Ascending aorta (tissue), 2 donors: ENCODE measurements at places on chromosomes 1 and 21. TPM values are rescaled to one million over a fixed set of nuclear protein-coding genes. Genes with fewer than 3 reads are reported as not detected.

Gene IL19
- not detected for total RNA-seq

Gene GABRD
- total RNA-seq = not detected

Gene RBM11
- total RNA-seq = not detected

DNA sequence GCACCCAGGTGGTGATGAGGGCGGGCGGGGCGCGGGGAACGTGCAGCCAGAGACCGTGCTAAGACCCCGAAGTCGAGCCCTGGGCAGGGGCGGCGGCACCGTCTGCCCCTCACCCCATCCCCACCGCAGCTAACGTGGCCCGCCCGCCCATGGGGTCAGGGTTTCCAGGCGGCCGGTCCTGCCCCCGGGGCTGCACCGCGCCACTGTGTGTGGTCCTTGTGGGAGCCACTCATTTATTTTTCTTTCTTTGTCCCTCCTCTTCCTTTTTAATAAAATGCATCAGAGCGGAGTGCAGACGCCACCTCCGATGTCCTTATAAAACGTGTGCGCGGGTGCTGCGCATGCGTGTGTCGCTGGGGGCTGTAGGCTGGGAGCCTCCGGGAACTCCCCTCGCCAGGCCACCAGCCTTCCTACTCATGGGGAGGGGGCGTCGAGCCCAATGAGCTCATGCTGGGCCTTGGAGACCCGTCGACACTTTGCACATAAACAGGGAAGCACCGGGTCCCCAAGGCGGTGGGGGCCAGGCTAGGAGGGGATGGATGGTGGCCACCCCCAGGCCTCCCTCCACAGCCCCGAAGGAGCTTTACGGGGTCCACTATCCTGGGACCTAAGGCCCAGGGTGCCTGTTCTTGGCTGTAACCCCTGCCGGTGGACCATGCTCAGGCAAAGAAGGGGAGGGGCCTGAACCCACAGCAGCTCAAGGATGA is 59.9 kb downstream of the WNT9A start:
- H3K27ac ChIP-seq = peak overlapping the region; percentile 67
- H3K4me1 ChIP-seq = peaks cover 12% of the 10 kb centered on the region
- H3K36me3 ChIP-seq = no peaks in the 10 kb centered on the region
- peaks cover 3% of the 10 kb centered on the region for H3K27me3 ChIP-seq
- no peak for DNase-seq

DNA sequence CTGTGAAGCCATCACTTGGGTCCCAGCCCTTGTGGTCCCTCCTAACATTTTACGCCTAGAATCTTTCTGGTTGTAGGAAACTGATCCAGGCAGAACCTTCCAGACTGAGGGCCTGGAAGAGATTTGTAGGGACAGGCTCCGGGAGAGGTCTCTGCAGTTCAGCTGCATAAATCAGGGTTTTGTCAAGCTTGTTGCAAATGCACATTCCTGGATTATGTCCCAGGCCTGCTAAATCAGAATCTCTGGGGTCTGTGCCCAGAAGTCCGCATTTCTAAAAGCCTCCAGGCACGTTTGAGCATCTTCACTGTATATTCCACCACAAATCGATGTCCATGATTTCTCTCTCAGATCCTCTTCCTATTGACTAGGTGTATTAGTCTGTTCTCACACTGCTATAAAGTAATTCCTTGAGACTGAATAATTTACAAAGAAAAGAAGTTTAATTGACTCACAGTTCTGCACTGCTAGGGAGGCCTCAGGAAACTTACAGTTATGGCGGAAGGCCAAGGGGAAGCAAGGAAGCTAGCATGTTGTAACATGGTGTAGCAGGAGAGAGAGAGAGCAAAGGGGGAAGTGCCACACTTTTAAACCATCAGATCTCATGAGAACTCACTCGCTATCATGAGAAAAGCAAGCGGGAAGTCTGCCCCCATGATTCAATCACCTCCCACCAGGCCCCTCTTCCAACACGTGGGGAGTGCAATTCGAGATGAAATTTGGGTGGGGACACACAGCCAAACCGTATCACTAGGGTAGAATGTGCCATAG is 1.2 kb upstream of the FHAD1 start:
- H3K36me3 ChIP-seq = no peaks in the 10 kb centered on the region
- DNase-seq = no peak
- no peak overlapping the region for H3K27ac ChIP-seq
- H3K27me3 ChIP-seq = no peaks in the 10 kb centered on the region

DNA sequence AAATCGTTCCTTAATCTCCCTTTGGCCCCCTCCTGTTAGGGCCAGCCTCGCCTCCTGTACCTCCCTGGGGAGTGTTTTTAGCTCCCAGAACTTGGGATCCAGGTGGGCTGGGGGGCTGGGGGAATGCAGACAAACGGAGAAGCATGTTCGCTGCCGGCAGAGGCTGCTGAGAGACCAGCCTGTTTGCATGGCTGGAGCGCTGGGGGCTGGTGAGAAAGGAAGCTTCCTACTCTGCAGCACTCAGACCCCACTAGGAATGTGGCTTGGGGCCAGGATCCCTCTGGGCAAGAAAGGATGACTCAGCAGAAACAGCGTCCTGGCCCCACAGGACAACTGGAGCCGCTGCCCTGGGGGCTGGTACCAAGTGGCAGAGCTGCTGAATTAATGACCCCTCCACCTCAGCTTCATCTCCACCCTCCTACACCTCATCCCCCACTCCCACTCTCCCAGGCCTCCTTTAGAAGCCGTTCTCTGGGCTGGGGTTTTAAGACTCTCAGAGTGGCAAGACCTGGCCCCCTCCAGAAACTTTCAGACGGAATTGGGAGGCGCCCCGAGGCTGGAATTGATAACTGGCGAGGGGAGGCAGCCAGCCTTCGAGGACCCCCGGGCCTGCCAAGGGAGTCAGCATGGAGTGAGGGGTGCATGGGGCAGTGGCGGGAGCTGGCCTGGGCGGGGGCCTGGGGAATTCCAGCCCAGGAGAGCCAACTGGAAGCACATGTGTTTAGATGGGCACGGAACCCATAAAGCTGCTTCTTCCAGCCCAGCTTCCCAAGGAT is 28.5 kb upstream of the EPS8L3 start:
- no peak overlapping the region for H3K27ac ChIP-seq
- peak; percentile 77 for DNase-seq
- peaks cover 10% of the 10 kb centered on the region for H3K4me1 ChIP-seq
- H3K27me3 ChIP-seq = no peaks in the 10 kb centered on the region

GRCh38 chr1:66353257-66353656 is 180.7 kb upstream of the SGIP1 start:
- H3K36me3 ChIP-seq = no peaks in the 10 kb centered on the region
- H3K4me1 ChIP-seq = no peaks in the 10 kb centered on the region
- H3K27me3 ChIP-seq = no peaks in the 10 kb centered on the region

DNA sequence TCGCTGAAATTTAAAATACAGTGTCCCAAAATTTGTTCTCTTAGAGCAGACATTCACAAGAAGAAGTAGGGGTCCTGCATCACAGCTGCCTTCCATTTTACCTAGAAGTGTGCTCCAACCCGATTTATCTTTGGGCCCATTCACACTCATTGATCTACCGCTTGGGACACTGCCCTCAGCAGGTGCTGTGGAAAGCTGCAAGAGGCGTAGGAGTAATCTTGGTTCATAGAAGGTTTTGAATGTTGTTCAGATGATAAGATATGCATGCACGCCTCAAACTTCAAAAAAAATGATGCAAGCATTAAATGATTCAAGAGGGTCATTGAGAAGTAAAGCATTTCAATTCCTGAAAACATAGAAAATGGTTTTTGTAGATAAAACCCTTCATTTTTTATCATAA is 18.6 kb upstream of the C1orf105 start:
- no peaks in the 10 kb centered on the region for H3K36me3 ChIP-seq
- no peak for DNase-seq
- H3K4me1 ChIP-seq = peaks cover 3% of the 10 kb centered on the region
- H3K27me3 ChIP-seq = no peaks in the 10 kb centered on the region
- peak overlapping the region; percentile 79 for H3K27ac ChIP-seq

DNA sequence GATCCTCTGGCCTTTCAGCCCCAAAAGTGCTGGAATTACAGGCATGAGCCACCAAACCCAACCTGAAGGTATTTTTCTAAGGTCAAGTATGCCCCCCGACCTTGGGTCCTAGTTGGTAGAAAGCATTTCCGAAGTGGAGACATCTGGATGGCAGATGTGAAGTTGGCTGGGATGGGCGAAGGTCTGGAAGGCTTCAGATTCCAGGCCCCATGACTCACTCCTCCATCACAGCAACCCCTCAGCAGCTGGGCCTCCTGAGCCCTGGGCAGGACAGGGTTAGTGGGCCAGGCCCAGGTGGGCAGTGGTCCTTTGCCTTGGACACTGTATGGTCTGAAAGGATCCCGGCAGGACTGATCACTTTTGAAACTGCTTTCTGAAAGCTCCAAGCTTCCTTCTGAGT is 23.3 kb downstream of the NAV1 start:
- no peak overlapping the region for H3K4me3 ChIP-seq
- DNase-seq = peak; percentile 61
- no peaks in the 10 kb centered on the region for H3K36me3 ChIP-seq
- no peaks in the 10 kb centered on the region for H3K27me3 ChIP-seq
- H3K4me1 ChIP-seq = peaks cover 26% of the 10 kb centered on the region
- peak overlapping the region; percentile 82 for H3K27ac ChIP-seq

- H3K27me3 ChIP-seq = no peaks in the 10 kb centered on the region
- no peak overlapping the region for H3K27ac ChIP-seq
- no peaks in the 10 kb centered on the region for H3K4me1 ChIP-seq
- no peak for DNase-seq
- H3K36me3 ChIP-seq = no peaks in the 10 kb centered on the region
Measured at GRCh38 chr1:169906938-169907337, 13.2 kb upstream of the SCYL3 start.

DNA sequence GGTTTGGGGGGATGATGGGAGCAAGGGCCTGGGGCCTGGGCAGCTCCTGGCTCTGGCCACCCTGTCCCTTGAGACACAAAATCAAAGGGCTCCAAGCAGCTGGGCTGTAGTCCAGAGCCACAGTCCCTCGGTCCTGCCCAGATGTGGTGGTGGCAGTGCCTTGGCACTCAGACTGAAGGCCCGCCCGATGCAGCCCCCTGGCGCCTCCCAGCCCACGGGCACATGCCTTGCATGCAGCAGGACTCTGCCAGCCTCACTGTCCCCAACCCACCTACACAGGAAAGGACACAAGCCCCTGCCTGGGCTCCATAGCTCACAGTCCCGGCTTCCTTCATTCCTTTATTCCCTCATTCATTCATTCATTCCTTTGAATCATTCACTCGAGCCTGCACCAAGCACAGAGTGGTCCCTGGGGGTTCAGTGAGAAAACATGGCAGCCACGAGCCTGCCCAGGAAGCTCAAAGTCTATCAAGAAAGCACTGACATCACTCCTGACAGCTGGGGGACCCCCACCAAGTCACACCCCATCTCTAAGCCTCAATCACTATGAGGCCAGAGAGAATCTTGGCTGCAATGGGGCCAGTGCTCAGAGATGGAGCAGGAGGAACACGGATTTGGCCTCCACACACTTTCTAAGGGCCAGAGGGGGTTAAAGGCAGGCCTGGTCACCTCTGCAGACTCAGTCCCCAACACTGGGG is 5.8 kb downstream of the SDC3 start:
- no peaks in the 10 kb centered on the region for H3K36me3 ChIP-seq
- no peaks in the 10 kb centered on the region for H3K27me3 ChIP-seq
- H3K27ac ChIP-seq = peak overlapping the region; percentile 87
- H3K4me3 ChIP-seq = peak overlapping the region; percentile 24
- peaks cover 34% of the 10 kb centered on the region for H3K4me1 ChIP-seq
